ENCODE measurements at places on chromosomes 2 and 18. TPM values are rescaled to one million over a fixed set of nuclear protein-coding genes. Genes with fewer than 3 reads are reported as not detected.

FAM136A gene
- polyA plus RNA-seq = 35.1 TPM

HOXD12 gene
- not detected for polyA plus RNA-seq

SRD5A2 gene
- polyA plus RNA-seq = not detected

KCNE4 gene
- not detected for polyA plus RNA-seq

HOXD8 gene
- not detected for polyA plus RNA-seq

STARD6 gene
- 1.1 TPM for polyA plus RNA-seq

C2orf80 gene
- not detected for polyA plus RNA-seq

- H3K4me3 ChIP-seq = no peak overlapping the region
- H3K4me1 ChIP-seq = peaks cover 12% of the 10 kb centered on the region
- H3K27me3 ChIP-seq = no peaks in the 10 kb centered on the region
- no peak overlapping the region for H3K27ac ChIP-seq
- H3K36me3 ChIP-seq = no peaks in the 10 kb centered on the region
- peak; percentile 61 for DNase-seq
These were observed 3.2 kb upstream of the ENOSF1 start for GRCh38 chr18:715626-716025.

DNA sequence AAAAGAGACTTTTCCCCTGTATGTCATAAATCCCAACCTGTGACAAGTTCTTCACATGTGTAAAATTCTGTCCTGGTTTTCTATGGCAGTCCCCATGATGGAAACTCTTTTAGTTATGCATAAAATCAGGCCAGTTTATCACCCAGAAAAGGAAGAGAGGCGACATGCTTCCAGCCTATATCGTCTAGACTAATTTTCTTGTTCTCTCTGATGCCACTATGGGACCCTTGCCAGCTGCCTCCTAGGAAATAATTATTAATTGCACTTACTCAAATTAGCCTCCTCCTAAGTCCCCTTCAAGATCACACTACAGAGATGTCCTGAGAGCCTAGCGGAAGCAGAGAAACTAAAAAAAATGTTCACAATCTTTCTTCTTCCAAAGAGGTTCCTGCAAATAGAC is 722.4 kb downstream of the NRXN1 start:
- H3K4me3 ChIP-seq = no peak overlapping the region
- no peaks in the 10 kb centered on the region for H3K4me1 ChIP-seq
- no peak for DNase-seq
- H3K27me3 ChIP-seq = no peaks in the 10 kb centered on the region
- H3K27ac ChIP-seq = no peak overlapping the region

- H3K4me1 ChIP-seq = peaks cover 61% of the 10 kb centered on the region
- H3K27ac ChIP-seq = no peak overlapping the region
- H3K4me3 ChIP-seq = peak overlapping the region; percentile 48
- DNase-seq = peak; percentile 82
- H3K36me3 ChIP-seq = no peaks in the 10 kb centered on the region
These were observed 84.8 kb downstream of the SH3RF3 start for GRCh38 chr2:109213646-109214433.

DNA sequence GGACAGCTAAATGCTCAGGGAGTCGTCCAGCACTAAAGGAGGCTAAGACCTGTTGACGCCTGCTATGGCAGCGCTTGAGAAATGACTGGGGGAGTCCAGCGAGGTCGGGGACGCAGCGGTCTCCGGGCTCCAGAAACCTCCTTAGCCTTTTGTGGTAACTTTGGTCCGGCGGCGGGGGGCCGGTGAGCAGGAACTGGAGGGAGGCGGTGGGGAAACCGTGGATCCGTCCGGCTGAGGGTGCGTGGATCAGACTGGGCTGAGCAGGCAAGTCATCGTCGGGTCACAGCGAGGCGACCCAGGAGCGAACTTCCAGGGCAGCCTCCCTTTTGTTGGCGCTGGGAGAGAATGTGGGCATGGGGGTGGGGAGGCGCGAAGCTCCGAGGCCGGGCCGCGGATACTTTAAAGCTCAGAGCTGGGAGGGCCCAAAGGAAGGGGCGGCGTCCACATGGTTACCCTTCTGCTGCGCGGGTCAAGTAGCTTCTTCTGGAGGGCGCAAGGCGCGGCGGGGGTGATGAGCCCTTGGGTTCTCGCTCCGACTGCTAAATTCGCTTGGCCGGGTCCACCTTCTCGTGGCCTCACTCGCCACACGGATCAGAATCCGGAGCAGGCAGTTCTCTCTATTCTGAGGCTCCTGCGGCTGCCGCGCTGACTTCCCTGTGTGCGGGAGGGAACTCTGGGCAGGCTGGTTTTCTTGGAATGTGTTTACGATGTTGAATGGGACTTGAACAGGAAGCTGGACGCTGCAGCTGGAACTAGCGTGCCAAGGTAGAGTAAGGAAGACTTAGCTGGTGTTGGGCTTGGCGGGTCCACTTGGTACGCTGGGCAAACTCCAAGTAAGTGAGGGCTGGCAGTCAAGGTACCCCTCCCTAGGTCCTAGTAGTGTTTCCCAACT is 920 bp downstream of the GULP1 start:
- H3K4me3 ChIP-seq = no peak overlapping the region
- no peaks in the 10 kb centered on the region for H3K4me1 ChIP-seq
- H3K36me3 ChIP-seq = no peaks in the 10 kb centered on the region
- no peak overlapping the region for H3K27ac ChIP-seq

GRCh38 chr18:51988277-51988676 is 351.7 kb upstream of the DCC start:
- DNase-seq = no peak
- no peak overlapping the region for H3K27ac ChIP-seq
- H3K27me3 ChIP-seq = no peaks in the 10 kb centered on the region
- H3K4me1 ChIP-seq = no peaks in the 10 kb centered on the region

DNA sequence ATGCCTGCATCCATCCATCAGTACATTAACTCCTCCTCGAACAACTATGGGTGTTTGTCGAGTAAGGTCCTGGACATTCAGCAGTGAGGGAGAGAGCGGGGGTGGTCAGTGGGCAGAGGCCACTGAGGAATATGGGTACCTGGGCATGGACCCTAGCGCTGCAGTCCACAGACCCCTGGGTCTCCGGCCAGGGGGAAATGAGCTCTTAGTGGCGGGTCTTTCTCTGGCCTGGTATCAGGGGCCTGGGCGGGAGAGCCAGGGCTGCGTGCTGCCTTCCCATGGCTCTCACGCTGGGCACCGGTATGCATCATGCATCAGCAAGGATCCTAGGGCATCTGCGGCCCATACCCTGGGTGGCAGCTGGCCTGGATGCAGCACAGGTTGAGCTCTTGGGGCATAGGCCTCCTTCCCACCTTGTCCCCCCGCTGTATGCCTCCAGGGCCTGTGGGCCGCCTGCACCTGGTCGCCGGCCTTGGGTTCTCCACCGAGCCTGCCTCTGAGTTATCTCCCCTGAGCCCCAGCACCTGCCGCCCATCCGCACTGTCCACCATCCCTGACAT is 1.3 kb upstream of the MOCOS start:
- H3K27me3 ChIP-seq = peaks cover 14% of the 10 kb centered on the region
- H3K4me3 ChIP-seq = no peak overlapping the region
- no peak overlapping the region for H3K27ac ChIP-seq

- H3K27me3 ChIP-seq = no peaks in the 10 kb centered on the region
- H3K27ac ChIP-seq = no peak overlapping the region
- DNase-seq = no peak
- H3K4me3 ChIP-seq = no peak overlapping the region
- H3K4me1 ChIP-seq = peaks cover 13% of the 10 kb centered on the region
These were observed 4.4 kb downstream of the PTRHD1 start for GRCh38 chr2:24788816-24789215.

DNA sequence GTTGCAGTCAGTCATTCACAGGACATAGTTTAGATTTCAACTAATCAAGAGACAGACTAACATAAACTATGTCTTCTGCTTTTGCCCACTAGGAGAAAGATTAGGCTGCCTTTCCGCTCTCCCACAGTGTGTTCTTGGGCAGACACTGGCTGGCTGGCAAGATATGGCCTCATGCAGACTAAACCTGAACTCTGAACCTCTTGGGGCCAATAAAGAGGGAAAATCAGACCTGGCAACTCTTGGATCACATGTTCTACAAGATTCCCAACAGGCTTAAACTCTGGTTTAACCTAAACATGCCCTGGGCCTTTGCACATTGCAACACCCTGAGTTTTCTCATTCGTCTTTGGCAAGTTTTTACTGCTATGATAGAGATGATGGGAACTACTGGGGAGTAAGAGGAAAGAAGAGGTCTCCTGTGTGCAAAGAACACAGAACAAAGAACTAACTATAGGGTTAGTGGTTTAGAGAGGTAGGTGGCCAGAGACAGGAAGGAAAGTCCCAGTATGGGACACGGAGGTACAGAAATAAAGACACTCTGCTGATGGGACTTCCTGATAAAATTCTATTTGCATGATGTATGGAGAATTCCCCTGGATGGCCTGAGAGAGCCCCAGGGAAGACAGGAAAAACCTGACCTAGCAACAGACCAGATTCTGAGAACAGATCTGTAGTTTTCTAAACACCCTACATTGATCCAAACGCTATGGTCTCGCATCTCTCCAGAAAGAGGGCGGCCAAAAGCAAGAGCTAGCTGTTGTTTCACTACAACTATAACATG is 2.0 kb upstream of the ATRAID start:
- H3K4me3 ChIP-seq = no peak overlapping the region
- H3K36me3 ChIP-seq = peaks cover 42% of the 10 kb centered on the region
- no peaks in the 10 kb centered on the region for H3K27me3 ChIP-seq
- no peak for DNase-seq

DNA sequence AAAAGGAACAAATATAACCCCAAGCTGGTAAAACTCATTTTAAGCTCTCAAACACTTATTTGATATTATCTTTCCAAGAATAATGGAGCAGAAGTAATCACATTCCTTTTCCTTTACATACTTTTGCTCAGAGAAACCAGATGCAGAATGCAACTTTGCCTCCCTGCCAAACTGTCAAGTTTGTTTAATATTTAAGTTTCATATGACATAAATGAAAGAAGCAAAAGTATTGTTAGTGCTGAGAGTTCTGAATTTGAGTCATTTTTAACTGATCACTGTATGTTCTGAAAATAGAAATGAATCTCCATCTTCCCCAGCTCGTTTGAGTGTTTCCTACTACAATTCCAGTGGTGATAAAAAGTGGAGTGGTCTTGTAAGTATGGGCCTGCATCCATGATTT is 423.4 kb downstream of the PID1 start:
- H3K4me1 ChIP-seq = no peaks in the 10 kb centered on the region
- H3K27ac ChIP-seq = no peak overlapping the region
- H3K27me3 ChIP-seq = no peaks in the 10 kb centered on the region
- H3K36me3 ChIP-seq = no peaks in the 10 kb centered on the region
- H3K4me3 ChIP-seq = no peak overlapping the region

DNA sequence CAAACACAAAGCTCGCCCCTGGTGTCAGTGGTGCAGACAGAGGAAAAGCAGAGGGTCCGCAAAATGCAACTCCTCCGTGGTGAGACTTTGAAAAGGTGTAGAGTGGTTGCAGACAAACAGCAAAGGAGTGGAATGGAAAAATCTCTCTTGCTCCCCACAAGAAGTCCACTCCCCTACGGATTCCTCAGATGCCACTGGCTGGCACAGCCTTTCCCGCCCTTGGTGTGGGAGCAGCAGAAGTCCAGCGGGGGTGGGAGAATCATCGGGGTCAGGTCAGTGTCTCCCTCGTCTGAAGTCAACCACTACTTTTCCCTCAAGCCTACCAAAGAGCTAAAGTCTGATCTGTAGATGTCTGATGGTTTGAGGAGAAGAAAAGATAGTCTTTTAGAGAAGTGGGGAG is 22.3 kb upstream of the B3GNT7 start:
- H3K4me1 ChIP-seq = no peaks in the 10 kb centered on the region
- H3K4me3 ChIP-seq = no peak overlapping the region
- H3K36me3 ChIP-seq = no peaks in the 10 kb centered on the region
- H3K27ac ChIP-seq = no peak overlapping the region

DNA sequence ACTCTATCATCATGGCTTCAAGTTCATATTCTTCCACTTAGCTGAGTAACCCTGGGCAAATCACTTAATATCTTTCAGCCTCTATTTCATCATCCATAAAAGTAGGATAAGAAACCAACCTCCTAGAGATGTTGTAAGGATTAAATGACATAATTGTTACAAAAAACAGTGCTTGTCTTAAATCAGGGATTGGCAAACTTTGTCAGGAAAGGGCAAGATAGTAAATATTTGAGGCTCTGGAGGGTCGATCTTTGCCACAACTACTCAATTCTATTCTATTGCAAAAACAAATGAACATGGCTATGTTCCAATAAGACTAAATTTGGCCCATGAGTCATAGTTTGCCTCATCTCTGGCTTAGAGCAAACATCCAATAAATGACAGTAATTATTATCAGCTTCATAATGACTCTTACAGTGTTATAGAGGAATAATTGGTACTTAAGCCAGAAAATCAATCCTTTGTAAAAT is 184.7 kb downstream of the SATB2 start:
- H3K27me3 ChIP-seq = no peaks in the 10 kb centered on the region
- H3K36me3 ChIP-seq = no peaks in the 10 kb centered on the region
- no peaks in the 10 kb centered on the region for H3K4me1 ChIP-seq
- no peak overlapping the region for H3K27ac ChIP-seq

GRCh38 chr2:36441816-36442215 is 86.2 kb downstream of the CRIM1 start:
- H3K27ac ChIP-seq = no peak overlapping the region
- DNase-seq = no peak
- no peaks in the 10 kb centered on the region for H3K27me3 ChIP-seq
- H3K4me3 ChIP-seq = no peak overlapping the region
- H3K36me3 ChIP-seq = no peaks in the 10 kb centered on the region

GRCh38 chr2:19807866-19808265 is 93.9 kb downstream of the TTC32 start:
- H3K36me3 ChIP-seq = no peaks in the 10 kb centered on the region
- H3K4me3 ChIP-seq = no peak overlapping the region
- H3K4me1 ChIP-seq = no peaks in the 10 kb centered on the region
- H3K27me3 ChIP-seq = peaks cover under 1% of the 10 kb centered on the region

GRCh38 chr2:12819103-12819475 is 102.4 kb downstream of the TRIB2 start:
- DNase-seq = no peak
- H3K27me3 ChIP-seq = no peaks in the 10 kb centered on the region
- H3K4me3 ChIP-seq = no peak overlapping the region
- H3K27ac ChIP-seq = no peak overlapping the region

- peaks cover 60% of the 10 kb centered on the region for H3K4me1 ChIP-seq
- peak; percentile 49 for DNase-seq
- H3K36me3 ChIP-seq = no peaks in the 10 kb centered on the region
- H3K4me3 ChIP-seq = peak overlapping the region; percentile 59
- H3K27ac ChIP-seq = peak overlapping the region; percentile 85
- no peaks in the 10 kb centered on the region for H3K27me3 ChIP-seq
These were observed 118.6 kb downstream of the ANKRD44 start for GRCh38 chr2:197191940-197192322.

DNA sequence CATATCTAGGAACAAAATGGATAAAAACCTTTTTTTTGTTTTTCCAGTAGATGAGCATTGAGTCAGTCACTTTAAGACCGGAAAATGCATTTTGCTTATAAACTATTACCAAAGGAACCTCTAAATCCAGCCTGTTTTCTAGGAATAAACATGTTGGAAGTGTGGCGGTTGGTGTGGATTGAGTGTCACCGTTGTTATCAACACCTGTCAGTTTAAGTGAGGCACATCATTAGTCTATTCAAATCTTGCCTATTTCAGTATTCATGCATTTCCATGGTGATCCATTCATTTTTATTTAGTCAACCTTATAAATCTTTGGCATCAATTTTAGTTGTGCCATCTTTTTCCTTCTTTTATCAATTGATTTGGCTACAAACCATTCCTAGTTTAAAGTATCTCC is 3.3 kb downstream of the KLHL29 start:
- no peaks in the 10 kb centered on the region for H3K36me3 ChIP-seq
- H3K4me3 ChIP-seq = no peak overlapping the region
- H3K27me3 ChIP-seq = peaks cover 33% of the 10 kb centered on the region
- H3K4me1 ChIP-seq = peaks cover 10% of the 10 kb centered on the region
- no peak for DNase-seq

- no peaks in the 10 kb centered on the region for H3K36me3 ChIP-seq
- no peaks in the 10 kb centered on the region for H3K4me1 ChIP-seq
- peaks cover 2% of the 10 kb centered on the region for H3K27me3 ChIP-seq
- no peak overlapping the region for H3K27ac ChIP-seq
- DNase-seq = no peak
- H3K4me3 ChIP-seq = no peak overlapping the region
These were observed 275.1 kb downstream of the CDH20 start for GRCh38 chr18:61608316-61608715.
